Stimulated activated CD4-positive, alpha-beta T cell treated with anti-CD3 and anti-CD28 coated beads, TNF-alpha, amount 100 ng/mL, for 4 hours (primary cell): ENCODE measurements at places on chromosomes 5 and 9.

- no peak for DNase-seq
These were observed 115.4 kb upstream of the GAS1 start for GRCh38 chr9:87062746-87063145.

DNA sequence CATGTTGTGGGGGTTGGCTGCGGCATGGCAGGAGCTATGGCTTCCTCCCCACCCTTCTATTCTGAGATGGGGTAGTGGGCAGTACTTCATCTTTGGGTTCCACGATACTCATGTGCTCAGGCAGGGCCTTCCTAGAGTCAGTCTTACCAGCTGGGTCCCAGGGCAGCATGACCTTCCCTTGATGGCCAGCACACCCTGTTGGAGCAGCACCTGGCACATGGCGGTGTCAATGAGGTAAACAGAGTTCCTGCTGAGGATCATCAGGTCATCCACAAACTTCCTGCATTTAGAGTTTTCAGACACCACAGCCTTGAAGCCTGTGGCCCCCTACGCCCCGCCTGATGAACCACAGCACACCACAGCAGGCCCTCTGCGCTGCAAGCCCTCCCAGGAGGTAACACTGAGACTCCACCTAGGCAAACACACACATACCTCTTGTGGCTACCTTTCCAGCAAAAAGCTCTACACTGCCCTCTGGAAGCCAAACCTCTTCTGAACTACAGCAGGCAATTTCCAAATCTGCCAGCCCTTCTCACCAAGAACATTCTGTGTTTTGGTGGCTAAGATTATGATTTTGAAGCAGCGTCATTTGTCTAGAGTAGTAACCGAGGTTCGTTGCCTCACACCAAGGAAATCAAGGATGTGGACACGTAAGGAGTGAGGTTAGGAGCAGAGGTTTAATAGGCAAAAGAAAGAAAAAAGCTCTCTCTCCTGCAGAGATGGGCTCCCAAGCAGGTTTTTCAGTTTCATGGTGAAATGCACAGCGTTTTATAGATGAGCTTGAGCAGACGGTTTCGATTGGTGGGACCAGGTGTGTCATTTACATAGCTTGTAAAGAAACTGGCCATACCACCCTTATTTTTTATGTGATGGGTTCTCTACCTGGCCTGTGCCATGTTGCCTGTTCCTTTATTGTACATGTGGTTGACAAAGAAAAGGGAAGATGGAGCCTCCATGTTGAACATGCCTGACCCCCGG is 20.3 kb upstream of the TMEM174 start:
- no peak for DNase-seq

DNA sequence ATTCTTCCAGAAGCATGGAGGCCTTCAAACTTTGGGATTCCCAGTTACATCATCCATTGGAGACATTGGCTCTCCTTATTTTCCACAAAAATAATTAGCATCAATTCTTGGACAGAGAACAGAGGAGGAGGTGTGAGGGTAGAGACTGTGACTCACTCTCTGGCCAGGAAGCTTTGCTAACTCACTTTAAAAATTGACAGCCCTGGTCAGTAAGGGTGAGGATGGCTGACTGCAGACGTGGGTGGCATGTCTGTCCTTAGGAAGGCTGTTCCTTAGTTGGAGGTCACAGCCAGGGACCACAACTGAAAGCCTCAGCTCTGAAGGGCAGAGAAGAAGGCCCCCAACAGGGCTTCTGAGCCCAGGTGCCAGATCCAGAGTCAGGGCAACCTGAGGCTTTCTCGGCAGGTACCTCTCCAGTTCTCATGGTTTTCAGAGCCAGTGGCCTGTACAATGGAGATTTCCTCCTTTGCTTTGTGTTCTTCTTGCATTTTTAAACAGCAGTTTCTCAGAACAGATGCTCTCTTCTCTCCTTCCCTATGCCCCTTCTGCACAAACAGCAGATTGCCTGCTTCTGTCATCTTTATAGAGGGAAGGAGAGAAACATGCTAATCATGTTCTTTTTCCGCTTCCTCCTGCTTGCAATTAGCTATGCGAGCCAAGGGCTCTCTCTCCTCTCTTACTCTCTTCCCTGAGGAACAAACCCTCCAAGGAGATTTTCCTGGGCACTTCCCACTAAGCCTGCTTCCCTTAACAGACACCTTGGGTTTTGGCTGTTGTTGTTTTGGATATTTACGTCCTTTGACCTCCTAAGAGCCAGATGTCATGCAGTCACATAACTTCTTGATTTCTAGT is 92.5 kb upstream of the ZNF366 start:
- DNase-seq: no peak

- DNase-seq: no peak
These were observed 519.2 kb downstream of the KIF4B start for GRCh38 chr5:155532621-155533311.

DNA sequence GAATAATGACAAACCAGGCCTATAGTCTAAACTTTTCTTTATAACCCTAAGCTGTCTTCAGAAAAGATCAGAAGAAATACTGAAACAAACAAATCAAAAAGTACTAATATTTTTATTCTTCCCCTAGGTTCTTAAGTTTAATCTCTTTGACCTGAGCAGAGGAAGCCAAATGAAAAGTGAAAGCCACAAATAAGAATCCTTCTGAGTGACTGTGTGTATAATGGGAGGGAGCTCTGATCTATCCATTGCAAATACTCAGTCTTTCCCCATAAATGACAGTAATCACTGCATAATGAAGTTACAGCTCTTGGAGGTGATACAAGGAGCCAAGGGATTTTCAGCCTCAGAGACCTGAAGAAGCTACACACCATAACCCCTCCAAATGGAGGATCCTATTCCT is 126.9 kb upstream of the ATP10B start:
- DNase-seq: no peak

DNA sequence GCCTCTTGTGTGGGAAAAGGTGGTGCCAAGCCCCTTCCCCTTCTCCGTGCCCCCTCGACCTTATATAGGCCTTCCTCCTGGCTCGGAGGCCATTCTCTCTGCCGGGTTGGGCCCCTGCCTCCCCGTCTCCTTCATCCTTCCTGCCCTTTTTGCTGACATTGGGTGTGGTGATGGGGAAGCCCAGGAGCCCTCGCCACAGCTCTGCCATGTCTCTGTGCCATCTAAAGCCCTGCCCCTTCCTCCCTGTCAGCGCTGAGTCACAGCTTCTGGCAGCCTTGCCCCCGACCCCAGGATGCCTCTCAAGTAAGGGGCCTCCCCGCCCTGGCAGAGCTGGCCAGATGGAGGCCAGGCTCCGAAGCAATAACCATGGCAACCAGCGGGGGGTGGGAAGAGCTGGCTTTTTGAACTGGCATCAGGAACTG is 30.4 kb downstream of the JADE2 start:
- peak; percentile 54 for DNase-seq

DNA sequence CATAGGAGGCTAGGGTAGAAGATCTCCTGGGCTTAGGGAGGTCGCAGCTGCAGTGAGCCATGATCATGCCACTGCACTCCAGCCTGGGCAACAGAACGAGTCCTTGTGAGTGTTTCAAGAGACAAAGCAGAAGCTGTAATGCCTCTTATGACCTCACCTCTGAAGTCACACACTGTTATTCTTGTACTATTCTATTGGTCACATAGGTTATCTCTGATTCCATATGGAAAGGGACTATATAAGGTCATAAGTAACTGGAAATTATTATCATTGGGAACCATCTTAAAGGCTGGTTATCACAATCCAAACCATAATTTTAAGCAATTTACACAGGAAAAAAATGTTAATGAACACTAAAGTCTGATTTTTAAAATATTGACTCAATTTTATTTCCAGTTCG is 17.9 kb upstream of the AFF4 start:
- DNase-seq: no peak

GRCh38 chr9:33867747-33868439 is 50.9 kb downstream of the UBE2R2 start:
- no peak for DNase-seq

DNA sequence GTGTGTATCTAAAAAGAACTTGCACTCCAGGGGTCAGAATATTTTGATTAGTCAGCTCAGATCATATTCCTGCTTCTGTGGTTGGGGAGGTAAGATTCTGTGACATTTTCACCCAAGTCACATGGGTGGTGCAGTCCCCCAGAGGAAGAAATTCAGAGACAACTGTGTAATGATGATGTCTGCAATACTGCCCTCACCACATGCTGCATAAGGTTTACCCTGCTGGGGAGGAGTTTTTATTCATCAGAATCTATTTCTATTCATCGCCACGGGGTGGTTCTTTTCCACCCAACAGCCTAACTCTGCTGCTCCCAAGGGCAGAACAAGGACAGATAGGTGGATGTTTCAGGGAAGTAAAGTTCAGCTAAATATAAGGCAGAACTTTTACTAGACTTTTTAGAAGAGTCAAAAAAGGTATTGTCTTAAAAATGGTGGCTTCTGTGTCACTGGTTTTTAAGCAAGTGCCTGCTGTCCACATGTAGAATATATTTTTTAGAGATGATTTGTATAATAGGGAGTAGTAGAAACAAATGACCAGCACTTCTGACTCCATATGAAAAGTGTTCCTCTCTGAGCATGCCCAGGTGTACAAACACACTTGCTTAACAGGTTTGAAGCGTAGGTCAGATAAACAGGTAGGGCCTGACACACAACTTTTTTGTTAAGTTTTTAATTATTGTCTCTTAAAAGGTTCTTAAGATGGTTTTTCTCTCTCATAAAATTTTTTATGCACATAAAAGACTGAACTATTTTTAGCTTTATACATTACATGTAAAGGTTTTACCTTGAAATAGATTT is 352.7 kb downstream of the LRRC70 start:
- no peak for DNase-seq

DNA sequence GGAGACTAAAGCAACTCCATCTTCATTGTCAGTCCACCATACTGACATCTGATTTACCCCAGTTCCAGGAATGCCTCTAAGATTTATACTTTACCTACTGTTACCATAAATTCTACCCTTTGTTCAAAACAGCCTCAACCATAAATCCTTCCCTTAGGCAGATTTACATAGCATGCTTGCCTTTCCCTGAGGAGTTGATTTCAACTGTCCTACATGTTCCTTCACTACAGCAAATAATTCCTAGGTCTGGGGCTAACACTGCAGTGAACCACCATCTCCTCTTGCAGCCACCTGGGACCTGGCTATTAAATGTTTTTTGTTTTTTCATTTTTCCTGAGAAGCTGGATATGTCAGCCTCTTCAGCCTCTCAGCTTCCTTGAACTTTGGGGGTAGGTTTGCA is 166.9 kb upstream of the PDE4D start:
- no peak for DNase-seq

DNA sequence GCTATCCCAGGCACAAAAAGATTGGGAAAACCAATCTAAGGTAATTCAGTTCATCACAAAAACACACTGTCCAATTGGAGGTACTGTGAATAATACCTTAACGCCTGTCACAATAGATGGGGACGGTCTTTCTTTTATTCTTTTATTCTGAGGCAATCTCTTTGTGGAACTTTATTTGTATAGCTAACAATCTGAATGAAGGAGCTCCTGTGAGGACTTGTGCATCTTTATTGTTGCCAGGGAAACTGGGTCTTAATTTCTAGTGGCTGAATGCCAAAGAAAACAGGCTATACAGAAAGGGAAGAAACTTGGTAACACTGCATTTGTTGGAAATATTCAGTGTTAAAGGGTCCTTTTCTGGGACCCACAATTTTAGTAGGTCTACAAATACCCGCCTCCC is 546.9 kb upstream of the C9orf72 start:
- no peak for DNase-seq

DNA sequence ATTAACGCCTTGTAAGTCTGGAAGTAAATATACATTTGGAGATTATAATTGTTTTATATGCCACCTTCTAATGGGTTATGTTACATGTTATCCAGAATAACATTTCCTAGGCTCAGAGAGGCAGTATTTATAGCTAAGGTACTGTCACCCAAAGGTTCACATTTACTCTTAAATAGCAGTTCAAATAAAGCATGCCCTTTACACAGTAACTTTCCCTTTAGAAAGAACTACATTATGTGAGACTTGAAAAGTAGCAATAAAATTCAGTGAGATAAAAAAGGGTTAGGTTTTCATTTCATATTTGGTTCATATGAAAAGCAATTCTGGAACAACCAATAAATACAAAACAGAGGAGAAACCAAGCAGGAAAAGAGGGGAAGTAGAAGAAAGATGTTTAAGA is 35.1 kb downstream of the SKIC3 start:
- DNase-seq: no peak

GRCh38 chr5:114789773-114790402 is 379.8 kb downstream of the TRIM36 start:
- DNase-seq: no peak

GRCh38 chr5:127858116-127858784 is 155.1 kb downstream of the CCDC192 start:
- no peak for DNase-seq

- DNase-seq: no peak
These were observed 1.2 kb upstream of the AGPAT2 start for GRCh38 chr9:136688274-136689107.

DNA sequence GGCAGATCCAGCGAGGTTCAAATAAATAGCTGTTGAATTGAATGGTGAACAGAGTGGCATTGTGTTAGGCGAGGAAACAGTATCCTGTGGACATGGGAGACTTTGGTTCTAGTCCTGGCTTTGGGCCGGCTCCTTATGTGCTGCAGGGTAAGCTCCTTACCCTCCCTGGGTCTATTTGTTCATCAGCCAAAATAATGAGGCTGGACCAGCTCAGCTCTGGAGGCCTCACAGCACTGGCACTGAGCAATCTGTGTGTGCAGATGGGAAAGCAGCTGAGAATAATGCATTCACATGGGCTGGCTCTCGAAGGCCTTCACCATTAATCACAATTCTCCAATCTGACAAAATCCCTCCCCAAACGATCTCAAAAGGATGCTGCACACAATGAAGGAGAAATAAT is 81.9 kb downstream of the APBA1 start:
- no peak for DNase-seq

DNA sequence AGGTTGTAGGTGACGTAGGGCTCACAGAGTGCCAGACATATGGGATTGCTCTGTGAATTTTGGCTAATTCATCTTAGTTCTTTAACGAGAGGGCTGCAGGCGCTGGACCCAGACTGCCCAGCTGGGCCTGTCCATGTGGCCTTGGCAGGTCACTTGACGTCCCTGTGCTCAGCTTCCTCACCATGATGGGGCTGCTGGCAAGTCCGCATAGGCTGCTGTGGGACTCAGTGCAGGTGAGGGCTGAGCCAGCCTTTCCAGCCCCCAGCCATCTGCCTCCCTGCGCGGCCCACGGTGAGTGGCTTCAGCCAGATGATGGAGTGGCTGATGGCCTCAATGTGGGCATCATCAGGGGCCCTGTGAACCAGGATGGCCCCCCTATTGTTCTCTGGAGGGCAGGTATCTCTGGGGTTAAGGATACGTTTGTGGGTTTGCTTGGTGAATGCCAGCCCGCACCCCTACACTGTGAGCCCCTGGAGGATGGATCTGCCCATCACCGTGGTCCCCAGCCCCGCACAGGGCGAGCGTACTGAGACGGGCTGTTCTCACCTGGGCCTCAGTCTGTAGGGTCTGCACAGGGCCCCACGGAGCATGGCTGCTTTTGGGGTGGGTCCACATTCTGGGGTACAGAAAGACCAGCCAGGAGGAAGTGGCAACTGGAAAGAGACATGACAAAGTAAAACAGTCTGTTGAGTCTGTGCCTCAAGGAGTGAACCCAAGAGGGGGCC is 3.7 kb downstream of the CARD19 start:
- no peak for DNase-seq

GRCh38 chr5:109944461-109944860 is 254.7 kb downstream of the MAN2A1 start:
- no peak for DNase-seq
